Suppressor macrophage treated with lipopolysaccharide for 1 hour (primary cell): ENCODE measurements at places on chromosomes 5 and 9.

DNA sequence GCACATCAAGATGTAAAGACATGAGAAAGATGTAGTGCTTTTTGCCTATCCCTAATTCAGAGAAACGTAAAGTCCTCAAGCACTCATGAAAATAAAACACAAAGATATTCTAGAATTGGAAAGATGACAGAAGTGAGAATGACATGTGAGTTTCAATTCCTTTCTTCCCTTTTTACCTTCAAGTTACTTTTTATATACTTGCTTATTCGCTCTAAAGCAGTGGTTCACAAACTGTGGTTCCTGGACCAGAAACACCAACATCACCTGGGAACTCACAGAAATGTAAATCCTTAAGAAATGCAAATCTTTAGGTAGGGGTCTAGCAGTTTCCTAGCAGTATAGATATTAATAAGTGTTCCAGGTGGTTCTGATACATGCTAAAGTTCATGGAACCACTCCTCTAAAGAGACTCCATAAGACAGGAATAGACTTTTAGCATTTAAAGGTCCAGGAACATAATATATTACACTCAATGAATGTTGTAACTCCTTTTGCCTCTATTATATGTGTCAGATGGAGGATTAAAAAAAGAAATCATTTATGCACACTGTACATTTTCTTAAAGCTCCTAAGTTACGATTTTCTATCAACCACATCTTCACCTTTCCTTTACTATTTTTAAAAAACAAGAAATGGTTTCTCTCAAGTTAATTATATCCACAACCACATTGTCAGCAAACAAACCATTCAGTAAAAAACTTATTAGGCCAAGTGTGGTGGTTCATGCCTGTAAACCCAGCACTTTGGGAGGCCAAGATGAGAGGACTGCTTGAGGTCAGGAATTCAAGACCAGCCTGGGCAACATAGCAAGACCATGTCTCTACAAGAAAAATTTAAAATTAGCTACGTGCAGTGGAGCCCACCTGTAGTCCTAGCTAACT lies 39.9 kb downstream of the ERP44 start:
- DNase-seq, result no peak

DNA sequence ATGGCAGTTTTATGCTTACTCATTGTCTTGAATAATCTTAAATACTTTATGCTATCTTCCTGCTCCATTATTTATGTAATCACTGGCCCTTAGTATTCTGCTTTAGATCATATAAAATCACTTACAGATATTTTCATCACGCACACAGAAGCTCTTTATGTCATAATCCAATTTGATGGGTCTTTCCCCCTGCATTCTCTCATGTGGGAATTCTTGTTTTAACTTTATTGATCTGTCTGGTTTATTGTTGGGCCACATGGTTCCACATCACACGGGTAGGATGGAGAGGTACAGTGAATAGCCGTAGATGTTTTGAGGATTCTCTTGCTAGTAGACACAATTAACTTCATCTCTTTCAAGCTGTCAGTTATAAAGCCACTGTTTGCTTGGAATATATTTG lies 27.0 kb downstream of the PLPPR1 start:
- no peak for DNase-seq

- DNase-seq, result no peak
These were observed 275.3 kb upstream of the IL12B start for GRCh38 chr5:159605585-159605984.

DNA sequence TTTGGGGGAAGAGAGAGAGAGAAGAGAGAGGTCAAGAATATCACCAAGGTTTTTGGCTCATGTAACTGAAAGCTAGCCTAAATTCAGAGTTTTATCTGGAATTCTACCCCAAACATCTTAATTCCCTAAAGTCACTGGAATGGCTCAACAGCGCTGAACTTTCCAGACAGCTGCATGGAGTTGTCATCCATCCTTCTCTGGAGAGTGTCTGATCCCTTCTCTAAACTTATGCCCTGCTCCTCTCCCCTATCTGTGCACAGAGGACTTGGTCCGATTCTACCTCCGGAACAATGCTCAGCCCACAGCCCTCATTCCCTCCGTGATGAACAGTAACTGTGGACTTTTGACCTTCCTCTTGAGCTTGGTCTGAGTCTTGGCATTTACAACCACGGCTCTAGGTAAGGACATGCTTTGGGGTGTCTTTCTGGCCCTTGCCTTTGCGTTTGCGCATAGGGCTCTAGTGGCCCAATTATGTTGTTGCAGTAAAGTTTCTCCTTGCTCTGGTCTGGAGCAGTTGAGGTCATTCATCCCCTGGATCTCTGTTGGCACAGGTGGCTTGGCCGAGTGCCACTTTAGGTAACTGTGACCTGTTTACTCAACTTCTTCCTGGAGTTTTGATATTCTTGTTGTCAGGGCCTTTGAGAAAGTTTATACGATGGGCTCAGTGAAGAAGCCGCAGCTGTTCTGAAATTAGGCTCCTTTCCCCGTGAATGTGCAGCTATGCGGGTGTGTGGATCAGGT lies 18.3 kb upstream of the CD180 start:
- no peak for DNase-seq

DNA sequence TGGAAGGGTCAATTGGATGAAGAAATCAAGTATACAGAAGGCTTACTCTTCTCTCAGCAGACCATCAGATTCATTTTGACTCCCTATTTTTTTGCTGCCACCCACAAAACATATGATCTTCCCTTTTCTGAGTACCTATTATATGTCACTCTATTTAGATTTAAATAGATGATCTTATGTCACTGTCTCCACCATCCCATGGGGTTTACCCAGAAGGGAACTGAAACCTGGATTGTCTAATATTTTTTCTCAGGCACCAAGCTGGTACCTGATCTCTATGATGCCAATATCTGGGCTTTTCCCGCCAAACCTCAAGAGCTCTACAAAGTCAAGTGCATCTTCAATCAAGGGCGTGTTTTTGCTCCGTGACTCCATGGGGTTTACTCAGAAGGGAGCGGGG lies 118.7 kb downstream of the GAS1 start:
- DNase-seq, result peak; percentile 35

DNA sequence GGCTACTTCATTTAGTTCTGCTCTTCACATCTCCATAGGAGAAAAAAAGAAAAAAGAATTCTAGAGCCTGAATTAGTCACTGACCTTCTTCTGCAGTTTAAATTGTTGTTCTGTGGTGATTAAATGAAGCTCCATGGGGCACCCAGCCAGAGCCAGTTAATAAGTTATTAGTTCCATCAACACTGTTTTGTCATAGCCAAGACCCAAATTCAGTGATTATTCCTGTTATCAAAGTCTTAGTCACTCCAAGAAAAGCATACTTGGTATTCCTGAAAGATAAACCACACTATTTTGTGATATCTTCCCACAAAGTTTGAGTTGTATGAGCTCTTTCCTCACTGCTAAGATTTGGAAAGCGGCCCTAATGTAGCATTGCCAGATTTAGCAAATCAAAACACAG lies 134.8 kb upstream of the RGMB start:
- no peak for DNase-seq

DNA sequence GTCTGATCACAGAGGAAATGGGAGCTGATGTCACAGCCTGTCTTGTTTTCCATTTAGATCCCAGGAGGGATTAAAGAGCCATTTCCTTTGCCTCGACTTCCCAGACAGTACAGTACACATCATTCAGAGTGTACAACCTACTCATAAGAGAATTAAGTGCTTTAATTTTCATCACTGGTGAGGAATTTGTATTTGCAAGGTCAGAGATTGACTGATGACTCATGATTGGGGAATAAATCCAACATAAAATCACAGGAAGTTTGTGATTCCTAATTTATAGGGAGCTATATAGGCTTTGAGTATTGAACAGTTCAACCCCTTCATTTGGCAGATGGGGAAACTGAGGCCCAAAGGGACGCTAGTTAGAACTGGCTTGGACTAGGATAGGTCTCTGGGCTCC lies 4.1 kb upstream of the TOMM5 start:
- DNase-seq, result no peak

DNA sequence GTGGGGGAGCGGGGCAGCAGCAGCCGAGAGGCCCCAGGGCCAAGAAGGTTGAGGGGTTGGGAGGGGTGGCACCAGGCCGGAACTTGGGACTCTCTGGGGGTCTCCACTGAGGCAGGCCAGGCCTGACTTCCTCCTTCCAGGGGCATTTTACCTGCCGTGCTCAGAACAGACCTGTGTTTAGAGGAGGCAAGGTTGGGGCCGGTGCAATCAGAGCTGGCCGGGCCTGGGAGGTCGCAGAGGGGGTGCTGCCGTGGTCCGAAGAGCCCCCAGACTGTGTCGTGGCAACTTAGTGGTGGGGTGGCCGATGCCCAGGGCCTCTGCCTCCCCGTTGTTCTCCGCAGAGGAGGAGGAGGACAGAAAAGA lies 21.8 kb downstream of the GLT6D1 start:
- DNase-seq, result no peak

DNA sequence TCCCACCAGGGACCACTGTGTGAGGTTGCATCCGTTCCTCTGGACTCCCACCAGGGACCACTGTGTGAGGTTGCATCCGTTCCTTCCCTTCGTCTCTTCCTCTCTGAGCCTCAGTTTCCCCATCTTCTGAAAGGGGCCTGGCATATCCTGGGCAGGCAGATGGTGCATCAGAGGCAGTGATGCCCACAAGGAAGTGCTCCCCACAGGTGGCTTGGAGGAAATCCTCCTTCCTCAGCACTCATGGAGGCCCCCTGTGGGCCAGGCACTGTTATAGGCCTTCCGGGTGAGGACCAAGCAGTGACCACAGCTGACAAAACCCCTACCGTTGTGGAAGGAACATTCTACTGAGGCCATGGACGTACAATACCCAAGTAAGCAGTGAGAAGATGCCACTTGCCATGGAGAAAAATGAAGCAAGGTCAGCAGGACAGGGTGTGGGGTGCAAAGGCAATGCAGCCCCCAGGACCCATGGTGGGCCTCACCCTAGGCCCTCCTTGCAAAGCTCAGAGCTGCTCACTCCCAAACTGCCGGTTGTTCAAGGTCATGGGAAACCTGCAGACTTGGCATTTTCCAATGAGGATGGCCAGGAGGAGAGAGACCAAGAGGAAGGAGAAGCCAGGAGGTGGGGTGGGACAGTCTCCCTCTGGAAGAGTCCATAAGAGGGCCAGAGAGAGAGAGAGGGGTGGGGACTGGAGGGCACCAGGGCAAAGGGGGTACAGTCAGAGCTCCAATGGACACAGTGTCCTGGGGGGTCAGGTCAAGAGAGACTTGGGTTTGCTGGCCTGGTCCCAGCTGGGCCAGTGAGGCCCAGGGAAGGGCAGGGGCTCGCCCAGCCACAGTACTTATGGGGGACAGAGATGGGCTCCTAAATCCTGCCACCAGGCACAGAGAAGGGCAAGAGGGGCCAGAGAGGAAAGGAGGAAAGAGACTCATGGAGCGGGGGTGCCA lies 51.1 kb downstream of the C9orf50 start:
- no peak for DNase-seq

- no peak for DNase-seq
These were observed 252.0 kb upstream of the GAS1 start for GRCh38 chr9:87199278-87199677.

GRCh38 chr9:78462611-78463010 lies 165.7 kb downstream of the PSAT1 start:
- no peak for DNase-seq
